ENCODE measurements at places on chromosomes 7 and 10. TPM values are rescaled to one million over a fixed set of nuclear protein-coding genes. Genes with fewer than 3 reads are reported as not detected.

DNA sequence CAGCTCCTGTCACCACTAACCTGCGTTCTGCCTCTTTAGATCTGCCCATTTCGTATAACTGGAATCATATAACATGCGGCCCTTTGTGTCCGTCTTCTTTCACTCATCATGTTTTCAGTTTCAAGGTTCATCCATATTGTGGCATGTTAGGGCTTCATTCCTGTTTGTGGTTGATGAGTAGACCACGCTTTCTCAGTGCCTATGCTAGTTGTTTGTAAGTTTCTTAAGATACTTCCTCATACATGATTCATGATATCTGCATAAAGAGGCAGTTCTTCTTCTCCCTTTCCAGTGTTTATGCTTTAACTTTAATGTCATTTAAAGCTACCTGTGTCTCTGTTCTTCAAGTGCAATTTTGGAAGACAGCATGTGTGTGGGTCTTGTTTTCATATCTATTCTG, 79.5 kb upstream of the FAM20C start:
- DNase-seq = peak; percentile 32

The FBXO24 gene
- total RNA-seq = 0.45 TPM

GRCh38 chr10:98855403-98856189, 380.1 kb downstream of the HPSE2 start:
- no peak for DNase-seq

- DNase-seq = peak; percentile 60
Observed at GRCh38 chr10:50585921-50586739, 37.6 kb downstream of the SGMS1 start.

DNA sequence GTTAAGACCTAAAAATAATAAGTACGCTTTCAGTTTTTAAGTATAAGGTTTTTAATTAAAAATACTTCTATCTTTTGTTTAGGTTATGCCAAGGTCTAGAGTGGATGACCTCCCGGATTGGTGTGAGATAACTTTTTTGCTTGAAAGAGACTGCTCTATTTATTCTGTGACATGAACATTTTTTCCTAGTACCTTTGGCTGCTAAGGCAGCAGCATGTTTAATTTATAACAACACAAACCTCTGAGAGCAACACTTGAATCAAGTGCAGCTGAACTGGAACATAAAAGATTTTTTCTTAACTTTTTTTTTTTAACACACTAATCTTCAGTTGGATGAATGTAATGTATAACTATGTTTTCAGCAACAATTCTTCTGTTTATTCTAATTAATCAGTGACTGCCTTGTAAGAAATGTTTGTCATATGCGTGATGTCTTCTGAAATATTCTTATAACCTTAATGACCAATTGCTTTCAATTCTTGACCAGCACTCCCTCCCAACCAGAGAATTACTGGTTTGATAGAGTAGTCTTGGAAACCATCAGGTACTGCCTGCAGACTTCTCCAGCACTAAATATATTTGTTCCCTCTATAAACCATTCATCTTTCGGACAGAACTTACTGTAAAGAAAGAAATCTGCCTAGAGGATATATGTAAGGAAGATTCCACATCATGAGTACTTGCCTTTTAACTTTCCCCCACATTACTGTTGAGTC, 16.0 kb downstream of the ARL5B start:
- no peak for DNase-seq

DNA sequence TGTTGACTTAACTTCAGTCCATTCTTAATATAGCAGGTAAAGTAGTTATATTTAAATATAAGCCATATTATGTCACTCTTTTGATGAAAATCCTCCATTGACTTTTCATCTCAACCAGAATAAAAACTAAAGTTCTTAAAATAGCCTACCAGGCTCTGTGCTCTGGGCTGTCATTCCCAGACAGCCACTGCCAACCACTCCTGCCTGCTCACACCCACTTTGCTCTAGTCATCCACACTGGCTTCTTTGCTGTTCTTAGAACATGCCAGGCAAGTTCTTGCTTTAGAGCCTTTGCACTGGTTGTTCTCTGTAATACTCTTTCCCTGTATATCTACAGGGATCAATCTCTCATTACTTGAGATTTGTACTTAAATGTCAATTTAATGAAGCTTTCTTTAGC, 80.6 kb downstream of the ZEB1 start:
- DNase-seq = peak; percentile 18

DNA sequence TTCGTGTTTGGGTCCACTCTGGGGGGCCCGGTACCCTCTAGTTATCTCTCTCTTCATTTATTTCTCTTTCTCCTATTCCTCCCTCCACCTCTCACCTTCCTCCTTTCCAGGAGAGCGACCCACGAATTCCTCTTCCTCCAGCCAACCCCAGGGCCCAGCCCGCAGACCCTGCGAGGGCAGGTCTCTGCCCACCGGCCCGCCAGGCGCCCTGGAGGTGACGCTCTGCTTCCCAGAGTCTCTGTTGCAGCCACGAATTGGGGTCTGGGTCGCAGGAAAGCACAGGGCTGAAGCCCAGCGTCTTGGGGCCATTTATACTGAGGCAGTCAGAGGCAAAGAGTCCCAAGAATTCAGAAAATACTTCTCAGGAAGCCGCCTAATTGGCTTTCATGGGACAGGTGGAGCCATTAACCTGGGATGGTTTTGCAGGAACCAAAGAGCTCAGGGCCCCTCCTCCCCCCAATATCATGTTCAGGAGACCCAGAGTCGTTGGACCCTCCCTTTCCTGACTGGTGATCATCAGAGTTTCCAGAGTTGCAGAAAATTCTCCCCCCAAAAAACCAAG, 2.7 kb upstream of the EN2 start:
- no peak for DNase-seq

Data from mammary epithelial cell (primary cell).